ENCODE measurements at places on chromosomes 2 and 18. TPM values are rescaled to one million over a fixed set of nuclear protein-coding genes. Genes with fewer than 3 reads are reported as not detected.

The SNED1 gene
- 84.5 TPM for total RNA-seq

The MYL1 gene
- total RNA-seq: not detected

The MROH2A gene
- total RNA-seq: not detected

The SERPINB12 gene
- not detected for total RNA-seq

The AP1S3 gene
- total RNA-seq: 2.0 TPM

The SLC5A7 gene
- not detected for total RNA-seq

The STARD6 gene
- not detected for total RNA-seq

The CNOT11 gene
- 22.0 TPM for total RNA-seq

The APOB gene
- under 0.01 TPM for total RNA-seq

The FEV gene
- total RNA-seq: not detected
